ENCODE measurements at places on chromosomes 7 and 10.

GRCh38 chr10:119769886-119770285 is 44.0 kb downstream of the INPP5F start:
- DNase-seq = no peak

GRCh38 chr7:17325364-17325763 is 26.9 kb downstream of the AHR start:
- no peak for DNase-seq

GRCh38 chr10:133012573-133013359 is 70.4 kb upstream of the CFAP46 start:
- no peak for DNase-seq

GRCh38 chr7:155899596-155899995 is 87.3 kb upstream of the SHH start:
- no peak for DNase-seq

Data from femur (tissue), 1 donor.